ENCODE measurements at places on chromosomes 1 and 21.

GRCh38 chr1:41504114-41505035 is 19.9 kb upstream of the EDN2 start:
- no peak for DNase-seq

DNA sequence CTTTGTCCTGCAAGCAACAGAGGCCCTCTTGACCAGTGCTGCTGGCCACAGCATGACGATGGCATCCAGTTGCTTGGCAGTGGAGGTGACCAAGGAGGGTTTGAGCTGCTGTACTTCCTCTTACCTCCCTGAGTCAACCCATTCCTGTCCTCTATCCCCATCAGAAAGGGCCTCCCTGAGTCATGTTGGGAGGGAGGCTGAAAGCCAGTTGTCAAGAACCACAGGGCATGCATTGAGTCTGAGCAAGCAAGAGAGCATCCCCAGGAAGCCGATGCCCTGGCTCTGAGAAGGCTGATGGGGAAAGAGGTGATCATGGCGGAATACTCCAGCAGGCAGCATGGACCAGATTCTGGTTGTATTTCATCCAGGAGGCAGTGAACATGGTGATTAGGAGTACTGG is 69.6 kb downstream of the LACTBL1 start:
- DNase-seq, result no peak

- DNase-seq, result no peak
These were observed 351.4 kb downstream of the NPHP4 start for GRCh38 chr1:5640845-5641244.

DNA sequence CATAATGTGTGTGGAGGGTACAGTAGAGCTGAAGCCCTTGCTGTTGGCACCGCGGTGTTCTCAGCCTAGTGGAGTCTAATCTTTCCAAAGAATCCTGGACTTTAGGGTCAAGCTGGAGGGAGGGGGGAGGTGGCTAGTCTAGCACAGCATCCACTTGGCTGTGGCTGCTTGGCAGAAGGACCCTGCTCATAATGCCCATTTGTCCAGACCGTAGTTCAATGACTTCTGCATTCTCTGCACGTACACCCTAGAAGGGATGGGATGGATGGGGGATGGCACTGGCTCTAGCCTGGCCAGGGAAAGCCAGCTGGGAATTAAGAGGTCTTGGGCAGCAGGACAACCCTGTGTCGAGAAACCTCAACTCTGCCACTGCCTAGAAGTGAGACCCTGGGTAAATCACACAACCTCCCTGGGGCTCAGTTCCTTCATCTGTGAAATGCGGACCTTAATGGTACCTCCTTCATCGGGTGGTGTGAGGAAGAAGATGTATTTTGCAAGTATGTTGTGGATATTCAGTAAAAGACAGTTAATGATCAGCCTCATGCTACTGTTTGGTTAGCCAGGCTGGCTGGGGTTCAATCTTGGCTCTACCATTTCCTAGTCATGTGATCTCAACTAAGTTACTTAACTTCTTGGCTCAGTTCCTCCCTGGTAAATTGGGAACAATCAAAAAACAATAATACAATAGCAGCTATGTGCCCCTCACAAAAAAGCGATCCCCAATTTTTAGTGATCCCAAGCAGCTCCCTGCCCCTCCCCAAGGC is 27.2 kb upstream of the CLIC4 start:
- no peak for DNase-seq

GRCh38 chr1:25145775-25146393 is 86.4 kb downstream of the SYF2 start:
- no peak for DNase-seq

DNA sequence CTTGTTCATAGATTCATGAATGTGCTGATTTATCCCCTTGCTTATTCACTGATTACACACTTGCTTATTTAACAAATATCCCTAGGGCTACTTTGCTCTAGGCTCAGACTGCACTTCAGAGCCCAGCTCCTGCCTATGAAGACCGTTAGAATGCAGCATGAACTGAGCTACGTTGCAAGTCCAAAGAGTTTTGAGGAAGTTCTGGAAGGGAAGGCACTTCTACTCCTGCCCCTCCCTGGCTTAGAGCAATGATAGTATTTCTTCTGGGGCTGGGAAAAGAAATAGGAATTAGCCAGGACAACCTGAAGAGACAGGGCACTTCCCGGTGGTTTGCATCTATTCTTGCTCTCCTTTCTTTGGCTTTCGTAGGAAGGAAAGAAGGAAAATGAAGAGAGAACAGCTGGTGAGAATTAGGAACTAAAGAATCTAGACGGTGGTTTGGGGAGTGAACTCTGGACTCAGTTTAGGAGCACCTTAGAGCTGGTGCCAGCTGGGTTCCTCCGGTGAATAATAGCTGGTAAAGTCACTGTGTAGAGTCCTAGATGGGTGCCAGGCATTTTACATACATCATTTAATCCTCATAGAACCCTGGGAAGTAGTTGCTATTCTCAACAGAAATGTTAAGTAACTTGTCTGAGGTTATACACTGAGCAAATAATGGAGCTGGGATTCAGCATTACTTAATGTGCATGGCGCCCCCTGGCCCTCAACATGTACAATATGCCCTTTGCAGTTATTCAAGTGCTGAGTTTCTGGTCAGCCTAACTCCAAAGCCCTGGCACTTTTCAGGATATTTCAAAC is 65.9 kb downstream of the NDUFS5 start:
- DNase-seq, result no peak

DNA sequence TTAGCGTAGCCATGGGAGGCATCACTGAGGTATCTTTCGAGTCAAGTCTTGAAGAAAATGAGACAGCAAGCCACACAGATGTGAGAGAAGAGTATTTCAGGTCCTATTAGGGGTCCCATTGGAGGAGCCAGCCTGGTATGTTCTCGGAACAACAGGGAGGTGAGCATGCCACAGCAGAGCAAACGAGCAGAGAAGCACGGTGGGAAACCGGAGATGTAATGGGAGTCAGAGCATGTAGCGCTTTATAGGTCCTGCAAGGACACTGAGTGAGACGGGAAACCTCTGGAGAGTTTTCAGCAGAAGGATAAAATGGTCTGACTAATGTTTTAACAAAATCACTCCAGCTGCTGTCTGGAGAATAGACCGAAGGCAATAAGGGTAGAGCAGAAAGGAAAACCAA is 15.9 kb downstream of the H3-3A start:
- no peak for DNase-seq

DNA sequence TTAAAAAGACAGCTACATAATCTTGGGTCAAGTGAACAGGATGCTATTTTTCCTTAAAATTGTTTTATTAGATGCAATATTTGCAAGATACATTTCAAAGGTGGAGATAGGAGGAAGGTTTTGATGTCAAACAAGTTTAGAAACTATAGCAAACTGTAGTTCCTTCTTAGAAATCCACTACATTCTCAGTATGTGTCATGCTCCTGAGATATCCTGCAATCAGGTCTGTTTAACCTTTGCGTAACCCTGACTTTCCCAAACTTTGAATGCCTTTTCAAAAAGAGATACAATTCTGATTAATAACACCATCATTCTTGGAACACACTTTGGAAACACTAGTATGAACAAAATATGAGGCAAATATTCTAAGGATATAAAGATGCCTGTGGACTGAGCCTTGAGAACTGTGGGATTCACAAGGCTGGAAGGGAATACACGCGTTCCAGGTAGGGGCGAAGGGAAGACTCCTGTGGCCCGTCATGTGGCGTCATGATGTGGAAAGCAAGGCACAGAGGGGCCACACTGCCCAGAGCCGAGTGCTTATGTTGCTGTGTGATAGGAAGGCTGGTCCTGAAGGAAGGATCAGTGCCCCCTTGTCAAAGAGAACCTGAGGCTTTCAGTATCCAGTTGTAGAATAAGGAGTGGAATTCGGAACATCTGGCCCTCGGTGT is 19.6 kb upstream of the TARBP1 start:
- no peak for DNase-seq

DNA sequence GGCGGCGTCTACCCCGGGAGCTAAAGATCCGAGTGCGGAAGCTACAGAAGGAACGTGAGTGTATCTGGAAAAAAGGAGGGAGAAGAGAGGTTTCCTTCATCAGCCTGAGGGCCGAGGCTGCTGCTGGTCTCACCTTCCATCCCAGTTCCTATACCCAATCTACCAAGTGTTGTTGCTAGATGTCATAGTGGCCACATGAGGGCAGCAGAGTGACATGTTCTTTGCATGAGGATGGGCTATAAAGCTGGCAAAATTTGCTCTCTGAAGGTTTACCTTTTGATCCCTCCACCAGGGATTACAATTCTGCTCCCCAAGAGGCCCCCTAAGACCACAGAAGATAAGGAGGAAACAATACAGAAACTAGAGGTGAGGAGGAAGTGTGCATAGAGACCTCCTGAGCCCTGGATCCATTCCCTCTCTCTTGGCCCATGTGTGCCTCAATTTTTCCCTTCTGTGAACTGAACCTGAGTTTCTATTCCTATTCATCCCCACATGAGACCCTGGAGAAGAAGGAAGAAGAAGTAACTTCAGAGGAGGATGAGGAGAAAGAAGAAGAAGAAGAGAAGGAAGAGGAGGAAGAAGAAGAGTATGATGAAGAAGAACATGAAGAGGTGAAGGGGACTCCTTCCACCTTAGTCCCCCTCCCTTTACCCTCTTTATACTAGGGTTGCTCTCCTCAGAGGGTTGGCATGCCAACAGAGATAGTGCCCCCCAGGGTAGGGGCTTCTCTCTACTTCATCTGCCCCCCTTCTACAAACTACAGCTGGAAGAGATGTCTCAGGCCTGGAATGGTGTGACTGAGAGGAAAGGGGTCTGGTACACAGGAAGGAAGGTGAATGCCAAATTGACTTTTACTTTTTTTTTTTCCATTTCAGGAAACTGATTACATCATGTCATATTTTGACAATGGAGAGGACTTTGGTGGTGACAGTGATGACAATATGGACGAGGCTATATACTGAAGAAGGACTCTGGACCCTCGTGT is 13.3 kb downstream of the POLR3GL start:
- DNase-seq, result no peak
